A549 treated with GW870086 at 1 μM for 4 hours (cell line): ENCODE measurements at places on chromosomes 5 and 9. TPM values are rescaled to one million over a fixed set of nuclear protein-coding genes. Genes with fewer than 3 reads are reported as not detected.

The FGF18 gene
- 0.90 to 1.8 TPM (median 1.2 TPM) in 5 replicates for total RNA-seq

The TAF11L5 gene
- not detected in 5 replicates for total RNA-seq

The KCNIP1 gene
- total RNA-seq: not detected in 5 replicates

The IRGM gene
- total RNA-seq: 0.08 to 0.34 TPM (median 0.12 TPM) in 3 of 5 replicates, not detected in the others

The ZDHHC21 gene
- total RNA-seq: 1.5 to 3.9 TPM (median 3.1 TPM) in 5 replicates

The SLC6A19 gene
- total RNA-seq: 0.07 to 0.13 TPM (median 0.10 TPM) in 5 replicates

The GARIN3 gene
- total RNA-seq: not detected in 5 replicates

The RPL12 gene
- total RNA-seq: 2,688 to 3,016 TPM (median 2,751 TPM) in 5 replicates
